ENCODE measurements at places on chromosomes 11 and 22.

DNA sequence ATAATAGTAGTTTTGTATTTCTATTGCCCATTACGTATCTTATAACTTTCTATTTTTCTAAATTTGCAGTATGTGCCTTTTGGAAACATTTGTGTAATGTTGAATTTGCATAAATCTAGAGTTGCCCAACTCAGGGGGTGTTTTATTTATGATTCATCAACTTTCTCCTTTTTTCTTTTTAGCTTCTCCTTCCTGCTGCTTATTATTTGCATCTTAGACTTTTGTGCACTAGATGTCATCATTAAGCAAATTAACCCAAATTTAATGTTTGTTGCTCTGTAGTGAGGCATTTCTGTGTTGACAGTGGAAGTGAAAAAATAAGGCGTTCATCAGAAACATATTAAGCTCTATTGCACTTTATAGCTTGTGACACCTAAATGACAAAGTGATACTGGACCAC lies 56.2 kb upstream of the ZBED5 start:
- no peak for DNase-seq

DNA sequence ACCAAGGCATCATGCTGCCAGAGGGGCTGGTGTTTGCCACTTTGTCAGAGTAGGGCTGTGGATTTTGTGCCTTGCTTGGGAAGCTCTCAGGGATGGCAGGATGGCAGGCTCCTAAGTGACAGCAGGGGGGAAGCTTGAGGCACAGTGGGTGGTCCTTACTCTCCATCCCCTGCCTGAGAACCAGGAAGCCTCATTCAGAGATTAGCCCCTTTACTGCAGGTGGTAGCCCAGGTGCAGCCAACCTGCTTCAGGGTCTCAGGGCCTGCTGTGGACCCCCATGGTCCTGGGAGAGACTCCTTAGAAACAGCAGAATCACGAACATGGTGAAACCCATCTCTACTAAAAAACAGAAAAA lies 8.9 kb upstream of the ST3GAL4 start:
- DNase-seq: no peak

GRCh38 chr11:130458410-130458729 lies 9.9 kb downstream of the ADAMTS15 start:
- no peak for DNase-seq

GRCh38 chr11:132312701-132313111 lies 942.3 kb downstream of the NTM start:
- peak; percentile 30 for DNase-seq

DNA sequence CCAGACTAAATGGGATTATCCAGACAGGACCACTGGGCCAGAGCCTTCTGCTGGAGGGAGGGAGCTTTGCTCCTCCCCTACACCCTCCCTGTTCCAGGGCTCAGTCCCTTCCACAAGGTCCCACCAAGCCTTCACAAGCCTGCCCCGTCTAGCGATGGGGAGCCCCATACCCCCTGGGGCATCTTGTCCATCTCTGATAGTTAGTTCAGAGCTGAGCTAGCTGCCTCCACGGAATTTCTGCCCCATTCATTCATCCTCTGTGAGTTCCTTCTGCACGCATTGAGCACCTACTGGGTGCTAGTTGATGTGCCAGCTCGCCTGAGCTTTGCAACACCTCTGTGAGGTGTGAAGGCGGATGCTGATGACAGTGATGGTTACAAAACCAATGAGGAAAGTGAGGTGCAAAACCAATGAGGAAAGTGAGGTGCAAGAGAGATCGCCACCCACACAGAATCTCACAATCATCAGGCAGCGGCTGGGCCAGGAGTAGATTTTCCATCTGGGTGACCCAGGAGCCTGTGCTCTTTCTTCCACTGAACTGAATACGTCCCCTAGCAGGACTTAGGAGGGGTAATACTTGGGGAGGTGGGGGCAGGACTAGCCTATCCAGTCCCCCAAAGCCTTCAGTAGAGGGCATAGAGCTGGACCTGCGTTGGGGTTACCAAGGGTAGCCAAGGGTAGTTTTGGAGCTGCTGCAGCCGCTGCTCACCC lies 21.5 kb upstream of the CBX7 start:
- no peak for DNase-seq

GRCh38 chr22:42371099-42371498 lies 61.1 kb downstream of the NFAM1 start:
- no peak for DNase-seq

- peak; percentile 88 for DNase-seq
These were observed 1.6 kb upstream of the PHLDA2 start for GRCh38 chr11:2930704-2931419.

DNA sequence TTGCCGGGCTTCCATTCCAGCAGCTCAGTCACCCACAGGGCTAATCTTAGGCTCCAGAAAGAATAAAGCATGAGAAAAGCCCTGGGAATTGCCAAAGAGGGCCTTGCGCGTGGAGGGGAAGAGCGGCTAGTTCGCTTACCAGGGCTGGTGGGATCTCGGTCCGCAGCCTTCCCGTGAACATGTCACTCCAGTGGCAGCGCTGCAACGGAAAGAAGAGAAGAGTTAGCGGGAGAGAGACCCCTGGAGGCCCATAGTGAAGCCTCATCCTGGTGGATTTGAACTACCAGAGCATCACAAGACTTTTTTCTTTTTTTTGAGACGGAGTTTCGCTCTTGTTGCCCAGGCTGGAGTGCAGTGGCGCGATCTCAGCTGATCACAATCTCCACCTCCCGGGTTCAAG lies 18.0 kb downstream of the RANGAP1 start:
- no peak for DNase-seq

GRCh38 chr11:127521413-127521812 lies 520.8 kb upstream of the KIRREL3 start:
- DNase-seq: no peak

DNA sequence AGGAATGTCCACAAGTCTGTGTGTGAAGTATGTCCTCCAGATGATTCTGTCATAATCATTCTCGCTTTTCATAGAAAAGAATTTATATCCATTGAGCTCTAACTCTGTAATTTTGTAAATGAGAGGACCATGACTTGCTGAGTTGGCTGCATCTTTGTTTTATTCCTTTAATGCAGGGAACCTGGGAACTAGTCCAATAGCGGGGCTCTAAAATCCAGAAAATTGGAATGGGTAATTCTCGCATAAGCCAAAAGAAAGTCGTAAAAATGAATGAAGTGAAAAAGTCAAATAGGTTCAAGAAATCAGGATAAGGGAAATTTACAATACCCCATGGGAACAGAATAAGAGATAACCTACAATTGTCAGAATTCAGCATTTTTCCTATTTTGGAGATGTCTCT lies 232.5 kb downstream of the RAB38 start:
- no peak for DNase-seq

- no peak for DNase-seq
These were observed 4.5 kb downstream of the HTR3A start for GRCh38 chr11:113979431-113979830.

DNA sequence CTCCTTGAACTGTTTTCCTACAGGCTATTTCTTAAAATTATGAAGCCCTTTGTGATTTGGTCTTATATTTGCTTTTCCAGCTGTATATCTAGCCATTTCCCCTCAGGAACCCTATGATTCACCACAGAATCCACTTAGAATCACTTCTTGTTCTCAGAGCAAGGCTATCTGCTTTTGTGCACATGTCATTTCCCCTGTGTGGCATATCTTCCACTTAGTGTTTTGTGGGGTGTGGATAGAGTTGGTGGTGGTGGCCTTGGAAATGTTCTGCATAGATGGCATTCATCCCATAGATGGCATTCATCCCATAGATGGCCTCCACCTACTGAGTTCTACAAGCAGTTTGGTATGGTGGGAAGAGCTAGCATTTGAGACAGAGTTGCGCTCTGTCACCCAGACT lies 44.7 kb downstream of the SWAP70 start:
- DNase-seq: no peak

DNA sequence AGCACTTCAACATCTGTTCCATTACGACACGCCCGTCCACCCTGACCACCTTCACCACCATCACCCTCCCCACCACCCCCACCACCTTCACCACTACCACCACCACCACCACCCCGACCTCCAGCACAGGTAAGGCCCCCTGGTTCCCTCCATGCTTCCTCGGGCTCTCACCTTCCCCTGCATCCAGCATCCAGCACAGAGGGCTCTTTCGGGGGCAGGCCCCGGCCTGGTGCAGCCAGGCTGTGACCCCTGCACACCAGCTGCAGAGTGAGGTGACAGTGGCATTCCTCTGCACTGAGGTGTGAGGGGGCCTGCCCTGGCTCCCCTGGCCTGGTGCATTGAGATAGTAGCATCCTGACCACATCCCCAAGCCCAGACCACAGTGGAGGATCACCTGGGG lies 18.2 kb downstream of the MUC2 start:
- no peak for DNase-seq

DNA sequence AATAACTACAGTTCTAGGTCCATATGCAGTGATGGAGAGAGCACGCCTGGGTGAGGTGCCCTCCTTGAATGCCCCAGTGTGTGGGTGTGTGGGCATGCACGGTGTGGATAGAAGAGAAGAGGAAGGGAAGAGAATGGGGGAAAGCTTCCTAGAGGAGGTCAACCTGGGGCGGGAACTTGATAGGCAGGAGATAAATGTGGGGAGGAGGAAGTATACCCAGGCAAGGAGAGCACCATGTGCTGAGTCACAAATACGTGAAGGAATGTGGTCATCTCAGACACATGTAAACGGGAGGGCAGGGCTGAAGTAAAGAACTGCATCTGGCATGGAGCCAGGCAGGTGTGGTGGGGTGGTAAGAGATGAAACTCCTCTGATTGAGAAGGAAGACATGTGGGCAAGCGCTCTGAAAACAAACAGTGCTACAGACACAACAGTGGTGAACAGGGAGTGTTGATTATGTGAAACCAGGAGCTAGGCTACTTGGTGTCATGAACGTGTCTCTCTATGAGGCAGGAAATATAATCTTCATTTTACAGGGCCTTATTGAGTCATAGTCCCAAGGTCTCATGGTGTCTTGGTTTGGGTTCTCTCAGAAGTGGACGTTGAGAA lies 61.5 kb upstream of the EED start:
- peak; percentile 62 for DNase-seq

GRCh38 chr11:99925968-99926367 lies 761.1 kb upstream of the ARHGAP42 start:
- DNase-seq: no peak

GRCh38 chr11:43998308-43998707 lies 49.5 kb upstream of the ACCSL start:
- no peak for DNase-seq

GRCh38 chr11:109132539-109132938 lies 289.5 kb upstream of the C11orf87 start:
- DNase-seq: no peak

- DNase-seq: no peak
These were observed 28.8 kb downstream of the TOB2 start for GRCh38 chr22:41417622-41418390.

DNA sequence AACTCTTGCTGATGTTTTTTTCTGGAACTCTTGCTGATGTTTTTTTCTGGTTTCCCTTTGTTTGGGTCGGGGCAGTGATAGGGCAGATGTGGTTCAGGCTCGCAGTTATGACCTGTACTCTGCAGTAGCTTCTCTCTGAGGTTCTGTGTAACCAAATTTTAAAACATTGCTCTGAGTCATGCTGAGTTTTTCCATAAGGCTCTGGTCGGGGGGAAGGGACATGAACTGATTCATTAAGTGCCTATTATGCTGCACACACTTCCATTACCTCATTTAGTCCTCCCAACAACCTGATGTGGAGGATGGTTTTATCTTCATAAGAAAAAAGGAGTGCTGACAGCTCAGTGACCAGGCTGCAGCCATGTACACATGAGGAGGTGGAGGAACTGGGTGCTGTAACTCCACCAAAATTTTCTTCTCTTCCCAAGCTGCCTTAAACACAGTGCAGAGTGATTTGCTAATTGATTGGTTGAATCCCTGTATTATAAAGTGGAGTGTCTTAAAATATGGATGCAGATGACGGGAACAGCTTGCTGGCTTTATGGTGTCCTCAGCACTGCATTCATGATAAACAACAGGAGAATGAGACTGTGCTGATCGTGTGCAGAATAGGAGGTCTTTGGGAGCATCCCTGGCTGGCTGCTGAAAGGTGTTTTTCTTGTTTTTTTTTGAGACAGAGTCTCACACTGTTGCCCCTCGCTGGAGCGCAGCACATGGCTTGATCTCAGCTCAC lies 19.1 kb downstream of the TNRC6B start:
- no peak for DNase-seq

DNA sequence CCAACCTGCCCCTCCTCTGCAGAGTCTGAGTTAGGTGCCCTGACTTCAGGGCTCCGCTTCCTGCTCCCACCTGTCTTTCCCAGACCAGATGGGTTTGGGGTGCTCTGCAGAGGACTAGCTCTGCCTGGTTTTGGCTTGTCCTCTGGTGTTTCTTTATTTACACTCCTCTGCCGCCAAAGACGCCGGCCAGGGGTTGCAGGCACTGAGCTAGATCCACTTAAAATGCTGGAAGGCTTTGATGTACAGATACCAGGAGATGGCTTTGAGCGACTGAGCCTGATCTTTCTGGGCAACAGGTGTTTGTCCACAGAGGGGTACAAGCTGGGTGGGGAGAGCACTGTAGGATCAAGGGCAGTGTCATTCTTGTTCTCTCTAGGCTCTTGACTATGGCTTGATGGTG lies 3.9 kb downstream of the SELENOH start:
- no peak for DNase-seq

DNA sequence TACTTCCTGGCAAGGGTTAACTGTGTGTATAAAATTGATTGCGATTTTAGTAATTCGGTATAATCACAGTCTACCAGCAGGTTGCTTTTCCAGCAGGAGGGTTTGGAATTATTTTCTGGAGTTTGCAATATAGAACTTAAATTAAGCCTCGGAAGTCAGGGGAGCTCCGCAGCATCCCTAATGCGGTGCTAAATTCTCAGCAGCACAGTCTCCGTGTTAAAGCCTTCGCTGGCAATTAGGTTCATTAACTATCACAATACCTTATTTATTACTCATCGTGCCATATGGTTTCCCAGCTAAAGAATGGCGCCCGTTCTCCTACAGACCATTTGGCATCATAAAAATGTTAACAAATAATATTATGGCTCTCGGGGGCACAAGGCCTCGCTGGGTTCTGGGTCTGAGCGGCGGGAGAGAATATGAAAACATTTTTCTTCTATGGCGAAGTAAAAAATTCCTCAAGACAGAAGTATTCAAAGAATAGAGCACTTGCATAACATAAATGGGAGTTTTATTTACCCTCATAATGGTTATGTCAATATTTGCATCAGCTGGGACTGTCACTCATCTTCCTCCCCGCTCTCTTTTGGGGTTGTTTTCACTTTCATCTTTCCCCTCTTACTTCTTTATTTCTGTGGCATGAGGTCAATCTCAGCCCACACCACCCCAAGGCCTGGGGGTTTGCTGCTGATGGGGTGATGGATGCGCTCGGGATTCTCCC lies 28.1 kb upstream of the ZBTB16 start:
- no peak for DNase-seq

GRCh38 chr11:119361056-119361787 lies 14.7 kb upstream of the MFRP start:
- DNase-seq: peak; percentile 65
